Activated naive CD4-positive, alpha-beta T cell treated with anti-CD3 and anti-CD28 coated beads, Interleukin-2, amount 50 U/mL, for 72 hours (primary cell): ENCODE measurements at places on chromosomes 4 and X. TPM values are rescaled to one million over a fixed set of nuclear protein-coding genes. Genes with fewer than 3 reads are reported as not detected.
A peak's percentile ranks its signal among the peaks of the same experiment; 100 is the strongest.

DNA sequence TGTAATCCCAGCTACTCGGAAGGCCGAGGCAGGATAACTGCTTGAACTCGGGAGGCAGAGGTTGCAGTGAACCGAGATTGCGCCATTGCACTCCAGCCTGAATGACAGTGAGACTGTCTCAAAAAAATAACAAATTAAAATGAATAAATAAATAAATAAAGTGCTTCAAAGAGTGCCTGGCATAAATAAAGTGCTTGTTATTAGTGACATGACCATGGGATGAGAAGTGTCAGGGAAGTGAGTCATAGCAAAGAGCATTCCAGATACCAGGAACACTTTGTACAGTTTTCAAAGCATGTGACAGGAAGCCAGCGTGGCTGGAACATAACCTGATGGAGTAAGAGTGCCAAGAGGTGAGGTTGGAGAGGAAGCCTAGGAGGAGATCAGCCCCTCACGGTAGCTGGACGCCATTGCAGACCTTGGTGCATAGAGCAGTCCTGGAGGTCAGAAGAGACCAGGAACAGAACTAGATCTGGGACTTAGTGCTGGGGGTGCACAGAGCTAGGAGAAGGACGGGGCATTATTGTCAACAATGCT, 6.0 kb upstream of the WDR13 start:
- DNase-seq: no peak

- DNase-seq: no peak
These were observed 68.5 kb downstream of the CYTL1 start for GRCh38 chr4:4950561-4951290.

DNA sequence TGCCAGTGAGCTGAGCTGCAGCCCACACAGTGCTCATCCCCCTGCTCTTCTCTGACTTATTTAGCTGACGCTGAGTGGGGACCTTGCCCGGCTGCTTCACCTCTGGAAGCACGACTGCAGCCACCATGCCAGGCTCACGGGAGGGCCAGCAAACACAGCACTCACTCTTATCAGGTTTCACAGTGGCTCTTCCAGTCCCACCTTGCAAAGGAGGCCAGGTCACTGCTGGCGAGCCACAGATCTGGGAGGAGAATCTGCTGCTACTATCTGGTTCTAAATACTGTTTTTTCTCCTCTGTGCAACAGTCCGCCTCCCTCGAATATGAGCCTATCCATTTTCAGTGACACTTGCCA, 6.7 kb upstream of the SPON2 start:
- DNase-seq: no peak

DNA sequence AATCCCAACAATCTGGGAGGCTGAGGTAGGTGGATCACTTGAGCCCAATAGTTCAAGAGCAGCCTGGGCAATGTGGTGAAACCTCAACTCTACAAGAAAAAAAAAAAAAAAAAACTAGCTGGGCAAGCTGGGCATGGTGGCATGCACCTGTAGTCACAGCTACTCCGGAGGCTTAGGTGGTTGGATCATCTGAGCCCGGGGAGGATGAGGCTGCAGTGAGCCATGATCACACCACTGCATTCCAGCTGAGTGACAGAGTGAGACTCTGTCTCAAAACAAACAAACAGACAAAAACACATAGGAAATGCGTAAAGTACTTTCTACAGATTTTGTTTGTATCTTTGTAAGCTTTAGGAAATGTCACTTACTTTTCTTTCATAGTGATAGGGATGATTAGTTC, 307.2 kb upstream of the NR3C2 start:
- DNase-seq: no peak

DNA sequence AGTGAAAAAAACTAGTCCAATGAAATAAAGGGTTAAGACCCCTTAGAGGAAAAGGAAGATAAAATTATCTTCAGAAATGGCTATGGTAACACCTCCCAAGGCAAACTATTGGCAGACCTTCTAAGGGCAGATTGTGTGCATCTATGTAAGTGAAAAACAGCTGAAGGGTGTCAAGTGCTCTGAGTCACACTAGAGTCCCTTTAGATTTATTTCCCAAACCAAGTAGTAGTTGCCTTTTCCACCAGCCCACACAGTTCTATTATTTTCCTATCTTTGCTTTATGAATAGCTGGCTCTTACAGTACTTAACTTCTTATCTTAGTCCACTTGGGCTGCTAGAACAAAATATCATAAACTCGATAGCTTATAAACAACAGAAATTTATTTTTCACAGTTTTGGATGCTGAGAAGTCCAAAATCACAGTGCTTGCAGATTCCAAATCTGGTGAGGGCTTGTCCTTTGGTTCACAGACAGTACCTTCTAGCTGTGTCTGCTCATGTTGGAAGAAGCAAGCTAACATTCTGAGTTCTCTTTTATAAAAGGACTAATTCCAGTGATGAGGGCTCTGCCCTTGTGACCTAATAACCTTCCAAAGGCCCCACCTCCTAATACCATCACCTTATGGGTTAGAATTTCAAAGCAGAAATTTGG, 143.6 kb downstream of the GRID2 start:
- DNase-seq: no peak

GRCh38 chrX:5632061-5632614, 596.5 kb downstream of the NLGN4X start:
- no peak for DNase-seq

TRIM75 gene
- total RNA-seq: not detected

IGFBP7 gene
- not detected for total RNA-seq

KIAA1210 gene
- total RNA-seq: not detected

ATP6AP2 gene
- 53.6 TPM for total RNA-seq

POU3F4 gene
- total RNA-seq: not detected

TREX2 gene
- total RNA-seq: 1.0 TPM

- no peak for DNase-seq
These were observed 17.0 kb downstream of the PDGFC start for GRCh38 chr4:156954587-156954986.

- no peak for DNase-seq
These were observed 276.8 kb downstream of the FBXW7 start for GRCh38 chr4:152258804-152259708.

- peak; percentile 49 for DNase-seq
These were observed 27.5 kb upstream of the ASMTL start for GRCh38 chrX:1480082-1480785.

GRCh38 chr4:1596393-1596792, 87.7 kb downstream of the FAM53A start:
- DNase-seq: no peak

DNA sequence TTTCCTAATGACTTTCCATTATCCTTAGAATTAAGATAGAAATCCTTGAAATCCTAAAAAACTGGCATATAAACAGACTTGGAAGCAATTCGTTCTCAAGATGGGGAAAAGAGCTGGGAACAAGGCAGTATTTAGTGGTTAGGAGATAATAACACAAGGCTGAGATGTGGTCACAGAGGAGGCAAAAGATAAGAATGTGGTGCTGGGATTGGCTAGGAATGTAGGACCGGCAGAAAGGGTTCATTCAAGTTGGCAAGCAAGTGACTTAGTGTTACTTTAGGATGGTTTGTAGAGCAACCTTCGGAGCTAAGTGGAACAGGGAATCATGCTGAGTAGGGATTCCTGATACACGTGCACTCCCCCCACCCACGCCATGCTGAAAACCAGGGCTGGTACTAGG, 121.9 kb upstream of the RPS6KA3 start:
- DNase-seq: no peak

ERCC6L gene
- total RNA-seq: 21.8 TPM

GRCh38 chr4:53076374-53076958, 214.3 kb downstream of the RASL11B start:
- DNase-seq: no peak

- no peak for DNase-seq
These were observed 174.4 kb downstream of the MSL3 start for GRCh38 chrX:11932423-11932822.

BEND2 gene
- total RNA-seq: not detected

GPAT3 gene
- 1.0 TPM for total RNA-seq

- no peak for DNase-seq
These were observed 135.9 kb downstream of the GATB start for GRCh38 chr4:151624626-151625565.

KCNIP4 gene
- total RNA-seq: not detected

RBM46 gene
- not detected for total RNA-seq

TRAM1L1 gene
- total RNA-seq: not detected

GRCh38 chrX:120367402-120368109, 5.7 kb downstream of the ATP1B4 start:
- DNase-seq: no peak

PHOX2B gene
- total RNA-seq: not detected

- DNase-seq: no peak
These were observed 865 bp downstream of the FAM200B start for GRCh38 chr4:15682242-15683142.

HS3ST1 gene
- not detected for total RNA-seq

GRCh38 chrX:151543706-151544105, 19.8 kb upstream of the PASD1 start:
- no peak for DNase-seq

AFF2 gene
- total RNA-seq: 1.0 TPM

RPS6KA6 gene
- 0.16 TPM for total RNA-seq

DNA sequence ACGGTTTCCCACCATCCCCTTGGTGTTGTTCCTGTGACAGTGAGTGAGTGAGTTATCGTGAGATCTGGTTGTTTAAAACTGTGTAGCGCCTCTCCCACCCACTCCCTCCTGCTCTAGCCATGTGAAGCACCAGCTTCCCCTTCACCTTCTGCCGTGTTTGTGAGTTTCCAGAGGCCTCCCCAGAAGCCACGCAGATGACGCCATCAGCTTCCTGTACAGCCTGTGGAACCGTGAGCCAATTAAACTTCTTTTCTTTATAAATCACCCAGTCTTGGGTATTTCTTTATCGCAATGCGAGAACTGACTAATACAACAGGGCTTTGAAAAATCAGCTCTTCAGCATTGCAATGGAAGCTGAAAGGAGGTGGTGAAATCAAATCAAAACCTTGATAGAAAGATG, 50.0 kb downstream of the FGFBP1 start:
- DNase-seq: no peak

GRCh38 chrX:41781500-41781899, 57.5 kb downstream of the GPR82 start:
- DNase-seq: no peak

- no peak for DNase-seq
These were observed 13.2 kb upstream of the TMEM165 start for GRCh38 chr4:55382488-55383003.

DNA sequence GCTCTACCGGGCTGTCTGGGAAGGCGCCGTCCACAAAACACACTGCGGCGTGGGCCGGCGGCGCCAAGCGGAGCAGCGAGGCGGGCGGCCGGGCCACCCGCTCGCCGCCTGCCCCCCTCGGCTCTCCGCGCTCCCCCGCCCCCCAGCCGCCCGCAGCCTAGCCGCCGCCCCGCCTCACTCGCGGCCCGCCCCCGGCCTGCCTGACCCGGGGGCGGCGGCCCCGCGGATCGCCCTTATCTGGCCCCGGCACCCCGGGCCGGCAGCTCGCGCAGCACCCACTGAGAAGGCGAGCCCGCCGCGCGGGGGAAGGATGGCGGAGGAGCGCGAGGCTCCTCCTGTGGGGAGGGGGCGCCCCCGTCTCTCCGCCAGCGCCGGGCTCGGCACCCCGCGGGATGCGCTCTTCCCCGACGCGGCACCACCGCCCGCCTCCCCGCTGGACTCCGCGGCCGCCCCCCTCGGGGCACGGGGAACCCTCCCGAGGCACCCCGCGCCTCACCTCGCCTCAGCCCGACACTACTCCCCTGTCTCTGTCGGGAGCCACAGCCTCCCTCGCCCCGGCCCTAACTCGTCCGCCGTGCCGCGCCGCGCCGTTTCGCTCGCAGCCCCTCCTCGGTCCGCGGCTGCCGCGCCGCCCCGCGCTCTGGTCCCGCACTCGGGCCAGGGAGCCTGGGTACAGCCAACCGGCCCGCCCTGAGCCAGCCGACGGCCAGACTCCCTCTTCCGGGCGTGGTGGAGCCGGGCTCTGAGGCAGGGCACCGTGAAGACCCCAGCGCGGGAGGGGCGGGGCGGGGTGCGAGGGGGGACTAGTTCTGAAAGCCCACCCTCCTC, 566 bp downstream of the ATP11C start:
- DNase-seq: peak; percentile 61

DNA sequence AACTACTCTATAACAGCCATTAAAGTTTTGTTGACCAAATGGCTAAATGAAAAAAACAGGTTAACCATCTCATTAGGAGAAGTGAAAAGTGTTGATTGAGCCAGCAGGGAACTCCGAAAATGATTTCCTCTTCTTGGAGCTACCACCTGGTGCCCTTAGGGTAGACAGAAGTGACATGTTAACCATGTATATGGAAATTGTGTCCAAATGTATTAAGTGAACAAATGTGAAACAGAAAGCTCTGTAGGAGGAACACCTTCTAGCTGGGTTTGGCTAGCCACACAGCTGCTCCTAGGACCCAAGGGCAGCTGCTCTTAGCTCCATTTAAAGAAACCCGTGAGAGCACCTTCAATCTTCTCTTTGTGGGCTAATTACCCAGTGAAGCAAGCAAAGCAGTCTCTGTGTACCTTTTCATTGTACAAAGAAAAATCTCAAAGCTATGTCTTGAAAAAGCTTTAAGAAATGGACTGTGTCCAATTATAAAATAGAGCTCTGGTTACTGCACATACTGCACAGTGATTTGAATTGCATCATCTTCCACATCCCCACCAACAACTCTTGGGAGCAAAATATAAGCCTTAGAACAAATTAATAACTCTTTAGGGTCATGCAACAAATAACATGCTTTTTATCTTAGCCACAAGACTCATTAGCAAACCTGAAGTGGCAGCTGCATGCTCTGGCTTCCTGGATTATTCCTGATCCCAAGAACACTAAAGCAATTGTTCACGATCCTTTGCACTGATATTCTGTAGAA, 59.2 kb upstream of the PARM1 start:
- DNase-seq: no peak

- DNase-seq: no peak
These were observed 21.7 kb upstream of the ATXN3L start for GRCh38 chrX:13341491-13342101.

IBSP gene
- not detected for total RNA-seq

DNA sequence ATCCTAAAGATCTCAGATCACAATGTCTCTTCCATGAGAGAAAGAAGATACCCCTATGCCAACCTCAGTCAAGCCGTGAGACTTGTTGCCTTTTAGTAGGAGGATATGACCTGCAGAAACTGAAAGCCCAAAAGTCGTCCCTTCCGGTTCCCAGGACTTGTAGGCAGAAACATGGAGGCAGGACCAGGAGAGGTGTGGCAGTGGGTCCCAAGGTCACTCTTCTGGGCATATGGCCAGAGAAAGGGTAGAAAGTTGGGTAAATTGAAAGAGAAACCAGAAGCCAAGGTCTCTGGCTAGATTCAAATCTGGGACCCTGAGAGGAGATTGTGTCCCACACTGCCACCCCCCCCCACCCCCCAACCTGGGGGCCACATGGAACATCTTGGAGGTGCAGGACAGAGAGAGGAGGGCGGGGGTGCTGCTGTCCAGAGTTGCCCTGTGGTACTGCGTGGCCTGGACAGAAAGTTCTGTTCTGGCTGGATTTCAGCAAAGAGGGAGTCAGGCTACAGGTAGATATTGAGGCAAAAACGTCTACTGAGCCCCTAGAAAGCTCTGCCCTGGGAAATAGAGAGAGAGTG, 55.4 kb downstream of the DDX3X start:
- DNase-seq: no peak

GRCh38 chr4:123298801-123299200, 97.8 kb upstream of the SPRY1 start:
- no peak for DNase-seq

- no peak for DNase-seq
These were observed 130.4 kb downstream of the IDS start for GRCh38 chrX:149374751-149375150.

GRCh38 chrX:120125444-120125843, 9.7 kb upstream of the RHOXF1 start:
- DNase-seq: no peak

JCHAIN gene
- total RNA-seq: not detected

GRCh38 chrX:21158678-21159077, 215.5 kb upstream of the CNKSR2 start:
- no peak for DNase-seq

- DNase-seq: no peak
These were observed 704 bp downstream of the FAM114A1 start for GRCh38 chr4:38868059-38868960.
